NCI-H1694 (cell line): ENCODE measurements at places on chromosomes 16 and 17.

DNA sequence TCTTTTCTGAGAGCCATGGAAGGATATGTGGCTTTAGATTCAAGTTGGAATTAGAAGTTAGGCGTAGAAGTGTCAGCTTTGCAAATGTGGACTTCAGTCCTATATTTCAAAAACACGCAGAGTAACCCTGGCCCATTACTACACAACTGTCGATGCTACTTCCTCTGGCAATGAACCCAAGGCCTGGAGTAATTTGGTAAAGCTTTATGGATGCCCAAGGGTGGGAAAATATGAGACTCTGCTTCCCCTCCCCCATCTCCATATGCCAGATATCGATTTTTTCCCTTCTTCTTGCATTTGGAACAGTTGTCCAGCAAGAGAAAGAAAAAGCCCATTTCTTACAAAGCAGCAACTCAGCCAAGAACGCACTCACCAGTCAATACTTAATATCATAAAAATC, 2.9 kb upstream of the MAP1LC3B start:
- no peak for DNase-seq

DNA sequence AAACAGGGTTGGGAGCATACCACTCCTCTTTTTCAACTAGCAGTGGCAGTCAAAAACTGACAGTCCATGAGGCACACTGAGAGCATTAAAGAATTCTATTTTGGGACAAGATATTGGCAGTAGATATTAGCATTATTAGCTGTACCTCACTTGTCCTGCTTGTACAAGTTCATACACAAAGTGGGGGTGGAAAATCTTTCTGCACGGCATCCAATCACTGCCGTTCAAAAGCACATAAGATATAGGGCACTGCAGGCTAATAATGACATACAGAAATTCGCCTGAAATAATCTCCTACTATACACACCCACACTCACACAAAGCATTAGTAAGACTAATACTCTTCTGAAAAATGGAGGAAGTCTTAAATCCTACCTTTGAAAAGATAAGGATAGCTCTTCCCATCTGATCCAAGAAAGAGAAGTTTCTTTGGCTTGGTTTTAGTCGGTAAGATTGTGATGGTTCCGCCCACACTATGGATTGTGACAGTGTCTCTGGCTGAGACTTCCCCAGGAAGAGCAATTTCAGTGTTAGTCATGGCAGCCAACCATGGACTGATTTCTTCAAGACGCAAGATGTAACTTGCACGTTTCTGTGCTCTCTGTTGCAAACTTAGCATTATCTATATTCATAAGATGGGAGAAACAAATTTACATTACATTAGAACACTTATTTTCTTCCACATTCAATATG, 40.6 kb upstream of the ARL6IP1 start:
- no peak for DNase-seq

GRCh38 chr17:14732211-14732610, 431.3 kb downstream of the HS3ST3B1 start:
- DNase-seq = no peak

GRCh38 chr17:61447358-61447757, 4.9 kb upstream of the TBX4 start:
- DNase-seq = no peak

DNA sequence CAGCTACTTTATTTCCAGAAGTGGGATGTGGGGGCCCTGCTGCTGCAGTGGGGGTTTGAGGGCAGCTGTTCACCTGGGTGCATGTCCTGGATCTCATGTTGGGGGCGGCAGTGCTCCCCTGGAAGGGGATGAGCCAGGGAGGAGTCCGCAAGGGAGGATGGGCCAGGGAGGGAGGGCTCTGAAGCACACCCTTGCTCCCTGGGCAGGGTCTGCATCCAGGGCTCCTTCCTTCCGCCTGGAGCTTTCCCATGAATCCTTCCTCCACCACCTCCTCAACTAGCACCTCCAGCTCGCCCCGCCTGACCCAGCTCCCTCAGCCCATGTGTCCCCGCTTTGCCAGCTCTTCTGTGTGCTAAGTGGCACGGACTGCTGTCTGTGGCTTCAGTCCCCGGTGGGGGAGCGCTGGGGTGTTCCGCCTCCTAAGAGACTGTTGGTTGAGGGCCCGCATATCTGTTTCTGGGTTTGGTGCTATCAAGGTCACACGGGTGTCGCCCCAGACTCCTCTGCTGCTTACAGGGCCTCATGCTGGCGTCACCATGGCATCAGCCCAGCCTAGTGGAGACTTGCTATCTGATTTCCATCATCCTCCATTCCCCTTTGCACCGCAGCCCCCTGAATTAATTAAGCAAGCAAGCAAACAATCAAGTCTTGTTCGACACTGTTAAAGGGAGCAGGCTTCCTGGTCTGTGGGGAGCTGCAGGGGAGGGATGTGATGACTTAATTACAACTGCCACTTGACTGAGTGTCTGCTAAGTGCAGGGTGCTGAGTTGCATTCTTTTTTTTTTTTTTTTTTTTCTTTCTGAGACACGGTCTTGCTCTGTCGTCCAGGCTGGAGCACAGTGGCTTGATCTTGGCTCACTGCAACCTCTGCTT, 71.8 kb downstream of the PRKCA start:
- DNase-seq = no peak
